ENCODE measurements at places on chromosomes 2 and 18.

DNA sequence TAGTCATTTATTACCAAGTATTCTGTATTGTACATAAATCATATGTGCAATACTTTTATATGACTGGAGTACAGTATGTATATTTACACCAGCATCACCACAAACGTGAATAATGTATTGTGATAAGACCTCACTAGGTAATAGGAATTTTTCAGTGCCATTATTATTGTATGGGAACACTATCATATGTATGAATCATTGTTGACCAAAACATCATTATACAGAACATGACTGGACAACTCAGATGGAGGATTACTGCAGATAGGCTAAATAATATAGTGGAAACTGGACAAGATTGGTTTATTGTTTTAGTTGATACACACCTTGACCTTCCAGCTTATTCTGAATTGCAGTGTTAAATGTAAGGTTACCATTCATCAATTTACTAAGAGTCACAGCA lies 33.4 kb downstream of the VAPA start:
- no peak for DNase-seq

DNA sequence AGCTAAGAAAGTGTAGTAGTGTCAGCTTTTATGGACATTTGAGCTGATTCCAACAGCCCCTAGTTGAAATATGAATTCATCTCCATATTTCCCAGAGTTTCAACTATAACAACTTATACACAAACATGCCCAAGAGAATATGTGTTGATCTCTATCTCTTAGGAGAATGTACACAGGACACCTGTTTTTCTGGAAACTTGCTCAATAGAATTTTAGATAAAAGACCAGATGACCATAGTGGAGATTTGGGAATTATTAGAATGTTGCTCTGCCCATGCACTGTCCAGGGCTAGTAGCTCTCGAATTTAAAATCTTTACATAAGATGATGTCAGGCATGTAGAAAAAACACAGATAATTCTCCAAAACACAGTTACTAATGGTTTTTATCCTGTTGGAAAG lies 162.3 kb upstream of the VRK2 start:
- DNase-seq: no peak

GRCh38 chr2:172323861-172324597 lies 103.4 kb upstream of the ITGA6 start:
- DNase-seq: no peak

- DNase-seq: no peak
These were observed 4.8 kb downstream of the MFSD6 start for GRCh38 chr2:190412966-190413365.

DNA sequence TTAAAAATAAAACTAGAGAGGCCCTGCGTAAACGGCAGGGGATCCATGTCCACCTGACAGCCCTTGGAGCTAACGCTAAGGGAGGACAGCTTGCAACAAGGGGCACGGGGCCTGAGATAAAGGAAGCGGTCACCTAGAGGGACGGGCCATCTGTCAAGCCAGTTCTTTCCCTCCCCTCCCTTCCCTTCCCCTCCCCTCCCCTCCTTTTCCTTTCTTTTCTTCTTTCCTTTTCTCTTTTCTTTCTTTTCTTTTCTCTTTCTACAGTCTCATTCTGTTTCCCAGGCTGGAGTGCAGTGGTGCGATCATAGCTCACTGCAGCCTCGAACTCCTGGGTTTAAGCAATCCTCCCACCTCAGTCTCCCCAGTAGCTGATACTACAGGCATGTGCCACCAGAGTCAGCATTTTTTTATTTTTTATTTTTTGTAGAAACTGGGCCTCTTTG lies 34.5 kb upstream of the CTAGE1 start:
- no peak for DNase-seq

DNA sequence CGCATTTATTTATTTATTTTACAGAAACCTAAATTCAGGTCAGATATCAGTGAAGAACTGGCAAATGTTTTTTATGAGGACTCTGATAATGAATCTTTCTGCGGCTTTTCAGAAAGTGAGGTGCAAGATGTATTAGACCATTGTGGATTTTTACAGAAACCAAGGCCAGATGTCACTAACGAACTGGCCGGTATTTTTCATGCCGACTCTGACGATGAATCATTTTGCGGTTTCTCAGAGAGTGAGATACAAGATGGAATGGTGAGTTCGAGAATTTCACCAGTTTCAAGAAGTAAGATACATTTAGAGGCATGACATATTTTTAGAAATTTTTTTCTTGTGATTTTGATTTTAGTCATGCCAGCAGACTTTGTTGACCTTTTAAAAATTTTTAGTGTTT lies 4.6 kb downstream of the CDCA7 start:
- DNase-seq: no peak

DNA sequence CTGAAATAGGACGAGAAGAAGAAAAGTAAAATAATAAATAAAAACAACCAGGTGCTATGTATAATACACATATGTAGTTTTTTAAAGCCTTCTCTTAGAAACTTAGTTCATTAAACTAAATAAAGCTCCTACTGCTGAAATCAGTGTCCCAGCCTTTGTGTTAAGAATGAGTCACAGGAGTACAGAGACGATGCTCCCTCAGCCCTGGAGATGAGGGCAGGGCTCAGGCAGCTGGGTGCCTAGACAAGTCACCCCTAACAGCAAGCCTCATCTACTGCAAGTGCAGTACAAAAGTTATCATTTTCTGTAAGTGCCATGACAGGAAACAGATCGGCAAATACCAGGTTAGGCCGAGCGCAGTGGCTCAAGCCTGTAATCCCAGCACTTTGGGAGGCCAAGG lies 18.2 kb downstream of the KIDINS220 start:
- no peak for DNase-seq

GRCh38 chr18:75896865-75897264 lies 469.4 kb upstream of the SMIM21 start:
- DNase-seq: no peak

DNA sequence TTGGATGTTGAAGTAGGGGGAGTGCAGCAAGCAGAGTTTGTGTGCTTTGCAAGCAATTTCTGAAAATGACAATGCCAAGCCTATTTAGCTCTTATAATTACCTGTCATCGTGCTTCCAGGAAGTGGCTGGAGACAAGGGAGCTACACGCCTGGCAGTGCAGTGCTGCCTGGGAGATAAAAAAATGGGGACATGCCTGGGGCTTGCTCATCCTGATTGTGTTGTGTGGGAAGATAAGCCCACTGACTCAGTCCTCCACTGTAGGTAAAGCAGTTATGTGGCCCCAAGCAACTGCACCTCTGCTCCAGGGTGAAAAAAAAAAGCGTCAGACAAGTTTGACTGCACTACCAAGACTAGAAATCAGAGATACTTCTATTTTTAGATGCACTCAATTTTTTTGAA lies 396.9 kb upstream of the NXPH2 start:
- DNase-seq: no peak

DNA sequence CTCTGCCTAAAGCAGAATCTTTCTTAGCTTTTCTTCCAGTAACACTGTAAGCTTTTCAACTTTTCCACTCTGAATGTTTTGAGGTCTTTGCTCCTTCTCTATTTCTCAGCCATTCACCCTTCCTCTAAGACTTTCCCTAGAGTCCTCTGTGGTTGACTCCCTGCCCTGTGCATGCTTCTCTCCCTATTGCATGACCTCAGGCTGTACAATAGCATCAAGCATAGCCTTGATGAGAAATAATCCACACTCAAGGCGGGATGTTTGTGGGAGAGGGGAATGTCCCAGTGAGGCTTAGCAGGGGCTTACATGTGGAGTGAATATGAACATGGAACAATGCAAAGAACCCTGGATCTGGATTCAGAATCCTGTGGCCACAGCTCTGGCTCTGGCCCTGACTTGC lies 48.4 kb upstream of the IGFBP5 start:
- no peak for DNase-seq

- no peak for DNase-seq
These were observed 6.9 kb downstream of the OXER1 start for GRCh38 chr2:42756966-42757513.

DNA sequence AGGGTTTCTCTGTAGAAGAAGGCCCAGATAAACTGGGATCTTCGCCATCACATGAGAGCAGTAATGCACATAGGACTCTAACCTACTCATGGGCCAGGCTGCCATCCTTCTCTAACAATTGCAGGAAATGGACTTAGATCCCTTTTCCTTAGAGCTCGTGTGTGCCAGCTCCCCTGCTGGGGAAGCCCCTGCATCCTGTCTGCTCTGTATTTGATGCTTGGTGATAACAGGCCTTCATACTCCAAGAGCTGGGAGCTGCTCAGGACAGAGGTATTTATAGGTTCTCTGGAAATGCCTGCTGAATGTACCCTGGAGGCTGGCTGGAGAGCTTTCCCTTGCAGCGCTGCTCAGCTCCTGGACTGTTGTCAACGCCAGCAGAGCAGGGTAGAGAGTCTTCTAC lies 249.6 kb downstream of the MTX2 start:
- no peak for DNase-seq

GRCh38 chr18:69992776-69993175 lies 45.1 kb upstream of the CD226 start:
- DNase-seq: no peak

DNA sequence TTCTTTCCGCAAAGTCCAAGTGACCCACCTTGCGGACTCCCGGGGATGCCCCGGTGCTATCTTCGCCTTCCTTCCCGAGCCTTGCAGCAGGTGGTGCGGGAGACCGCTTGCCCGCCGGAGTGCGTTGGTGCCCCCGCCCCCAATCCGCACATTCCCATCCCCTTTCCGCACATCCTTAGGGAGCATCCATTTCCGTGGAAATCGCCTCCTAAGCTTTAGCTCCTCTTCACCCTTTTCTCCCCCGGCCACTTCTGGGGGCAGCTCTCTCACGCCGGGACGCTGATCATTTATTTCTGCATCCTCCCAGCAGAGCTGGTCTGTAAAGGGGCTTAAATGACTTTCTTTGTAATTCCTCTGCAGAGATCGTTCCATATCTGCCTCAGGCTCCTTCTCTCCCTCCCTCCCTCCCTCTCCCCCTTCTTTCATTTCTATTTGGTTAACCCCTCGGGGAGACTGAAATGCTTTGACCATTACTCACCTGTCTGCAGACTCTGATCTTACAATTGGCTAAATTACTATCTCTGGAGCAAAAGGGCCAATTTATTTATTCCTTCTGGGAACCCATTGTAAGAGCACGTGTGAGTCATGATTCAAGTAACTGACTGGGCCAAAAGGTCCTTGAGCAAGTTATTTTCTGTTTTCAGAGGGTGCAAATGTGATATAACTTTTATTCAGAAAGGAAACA lies 1.3 kb upstream of the LYPD1 start:
- DNase-seq: no peak

DNA sequence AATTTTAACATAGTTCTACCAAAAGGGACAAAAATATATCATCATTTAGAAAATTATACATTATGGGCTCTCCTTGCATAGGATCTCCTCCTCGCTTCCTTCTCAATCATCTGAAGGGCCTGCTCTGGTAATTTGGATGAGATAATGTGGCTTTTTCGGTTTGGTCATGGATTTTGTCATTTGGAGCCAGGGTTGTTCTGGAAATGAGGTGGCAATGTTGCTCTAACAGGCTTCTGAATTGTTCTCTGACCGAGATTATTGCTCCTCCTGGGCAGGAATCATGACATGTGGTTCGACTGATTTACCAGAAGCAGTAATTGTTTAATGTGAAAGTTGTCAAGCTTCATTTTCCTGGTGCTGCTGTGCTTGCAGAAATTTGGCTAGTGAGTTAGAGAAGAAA lies 194.7 kb upstream of the ERBB4 start:
- DNase-seq: no peak

DNA sequence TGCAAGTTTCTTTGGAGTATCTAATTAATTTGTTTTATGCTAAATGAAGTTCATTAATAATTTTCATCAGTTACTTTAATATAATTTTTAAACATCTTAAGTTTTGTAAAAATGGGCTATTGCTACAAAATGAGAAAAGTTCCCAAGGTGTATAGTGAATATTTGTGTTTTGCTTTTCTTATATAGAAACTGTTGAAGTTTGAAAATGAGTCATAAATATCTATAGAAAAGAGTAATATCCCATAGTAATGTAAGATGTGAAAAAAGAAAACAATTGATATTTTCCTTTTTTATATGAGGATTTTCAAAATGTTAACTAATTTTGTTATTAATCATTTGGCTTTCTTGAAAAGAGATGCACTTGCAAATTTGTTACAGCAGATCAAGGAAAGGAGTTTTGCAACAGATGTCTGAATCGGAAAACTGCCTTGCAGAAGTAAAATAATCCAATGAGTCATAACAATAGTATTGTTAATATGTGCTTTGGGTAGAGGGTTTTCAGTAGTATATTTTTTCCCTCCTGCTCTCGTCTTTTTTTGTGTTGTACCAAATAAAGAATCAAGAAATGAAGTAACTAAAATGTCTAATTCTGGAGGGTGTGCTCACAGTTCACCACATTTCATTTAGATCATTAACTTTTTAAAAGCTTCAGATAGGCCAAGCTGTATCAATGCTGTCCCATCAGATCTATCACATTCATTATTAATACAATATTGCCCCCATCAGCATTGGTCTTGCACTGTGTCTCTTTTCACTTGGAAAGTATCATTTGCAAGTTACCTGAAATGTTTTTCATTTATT lies 15.5 kb downstream of the DUSP19 start:
- no peak for DNase-seq

DNA sequence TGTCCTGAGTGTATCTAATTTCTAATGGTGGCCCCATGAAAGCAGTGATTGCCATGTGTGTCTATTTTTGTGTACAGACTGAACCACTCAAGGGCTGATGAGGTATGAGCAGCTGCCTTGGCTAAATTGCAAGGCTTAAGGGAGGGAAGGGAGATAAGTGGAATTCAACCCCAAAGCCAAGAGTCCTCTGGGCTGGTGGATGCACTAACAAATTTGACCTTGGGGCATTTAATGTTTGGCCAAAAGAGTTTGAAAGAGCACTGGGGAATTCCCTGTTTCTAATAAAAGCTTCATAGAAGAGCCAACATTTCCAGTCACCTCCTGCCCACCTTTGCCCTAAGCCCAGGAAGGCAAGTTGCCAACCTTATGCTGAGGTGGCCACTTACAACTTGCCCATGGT lies 172.1 kb downstream of the SETBP1 start:
- no peak for DNase-seq

GRCh38 chr18:46555724-46556123 lies 101.3 kb downstream of the LOXHD1 start:
- no peak for DNase-seq

GRCh38 chr2:27854229-27854862 lies 35.8 kb downstream of the RBKS start:
- DNase-seq: peak; percentile 10

DNA sequence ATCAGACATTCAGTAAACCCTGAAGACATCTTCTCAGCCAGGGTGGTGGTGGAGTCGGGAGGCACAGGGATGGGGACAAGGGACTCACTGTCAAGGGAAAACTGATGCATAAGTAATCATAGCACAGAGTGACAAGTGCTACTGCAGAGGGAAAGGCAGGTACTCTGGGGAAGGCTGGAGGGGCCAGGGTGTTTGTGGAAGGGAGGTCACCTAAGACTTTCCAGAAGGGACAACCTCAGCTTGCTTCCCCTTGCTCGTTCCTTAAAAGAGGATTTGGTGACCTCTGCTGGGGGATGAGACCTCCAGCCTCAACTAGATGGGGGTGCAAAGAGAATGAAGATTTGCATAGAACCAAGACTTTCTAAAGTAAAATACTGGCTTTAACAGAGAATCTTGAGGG lies 99.5 kb downstream of the SLC4A3 start:
- DNase-seq: no peak

- no peak for DNase-seq
These were observed 191.0 kb upstream of the CCDC150 start for GRCh38 chr2:196448407-196449079.

- no peak for DNase-seq
These were observed 67.3 kb downstream of the NDUFA10 start for GRCh38 chr2:239957681-239958472.

GRCh38 chr18:48477348-48477747 lies 61.5 kb upstream of the CTIF start:
- no peak for DNase-seq

Data from CD4-positive, alpha-beta T cell treated with Interferon alpha-2 for 1 hour (primary cell).